Small intestine (tissue), 16 donors: ENCODE measurements at places on chromosomes 13 and 19. TPM values are rescaled to one million over a fixed set of nuclear protein-coding genes. Genes with fewer than 3 reads are reported as not detected.

The C1QTNF9B gene
- 0.49 TPM for polyA plus RNA-seq

The IRGQ gene
- polyA plus RNA-seq: 2.0 TPM

The FAM216B gene
- polyA plus RNA-seq: not detected

The TBC1D4 gene
- polyA plus RNA-seq: 8.1 TPM

The FRY gene
- 5.1 TPM for polyA plus RNA-seq

The IL12RB1 gene
- 2.4 TPM for polyA plus RNA-seq

The PRKCG gene
- 0.07 TPM for polyA plus RNA-seq

The ZNF221 gene
- polyA plus RNA-seq: not detected

The APOE gene
- 201 TPM for polyA plus RNA-seq

The SYT3 gene
- not detected for polyA plus RNA-seq

The TBC1D17 gene
- polyA plus RNA-seq: 52.6 TPM

The OR7A5 gene
- polyA plus RNA-seq: not detected

The HSD17B14 gene
- 102 TPM for polyA plus RNA-seq

The LILRB5 gene
- 6.9 TPM for polyA plus RNA-seq

The PDX1 gene
- polyA plus RNA-seq: 1.7 TPM

The SOX1 gene
- polyA plus RNA-seq: not detected

The ZNF846 gene
- polyA plus RNA-seq: 2.2 TPM

The CYP4F2 gene
- polyA plus RNA-seq: 45.1 TPM

The KLK14 gene
- 0.22 TPM for polyA plus RNA-seq

The MIA gene
- polyA plus RNA-seq: 4.3 TPM

The URAD gene
- polyA plus RNA-seq: 59.8 TPM

The TMEM91 gene
- polyA plus RNA-seq: 14.6 TPM

The PROSER3 gene
- 15.0 TPM for polyA plus RNA-seq

The NLRP9 gene
- 0.01 TPM for polyA plus RNA-seq

The ERVK3-1 gene
- polyA plus RNA-seq: 49.5 TPM

The SYCN gene
- not detected for polyA plus RNA-seq

The SLC7A10 gene
- polyA plus RNA-seq: not detected

The HSH2D gene
- polyA plus RNA-seq: 22.7 TPM

The ZNF583 gene
- 0.54 TPM for polyA plus RNA-seq

The ANKRD10 gene
- 40.3 TPM for polyA plus RNA-seq

The ZNF93 gene
- 1.1 TPM for polyA plus RNA-seq

The FLT3LG gene
- polyA plus RNA-seq: 7.8 TPM

The SMIM44 gene
- polyA plus RNA-seq: 0.49 TPM

The SPATA13 gene
- 57.0 TPM for polyA plus RNA-seq

The SIGLEC12 gene
- polyA plus RNA-seq: 5.7 TPM

The KISS1R gene
- polyA plus RNA-seq: not detected

The DKKL1 gene
- polyA plus RNA-seq: not detected

The FGF22 gene
- polyA plus RNA-seq: 0.30 TPM

The KIR2DL1 gene
- polyA plus RNA-seq: 0.07 TPM

The FAM124A gene
- polyA plus RNA-seq: 0.41 TPM

The ANKLE1 gene
- polyA plus RNA-seq: 0.71 TPM

The IGFLR1 gene
- polyA plus RNA-seq: 13.2 TPM

The KLHL1 gene
- not detected for polyA plus RNA-seq

The ACP7 gene
- 0.01 TPM for polyA plus RNA-seq

The LHB gene
- polyA plus RNA-seq: 0.12 TPM

The ZNF43 gene
- 19.3 TPM for polyA plus RNA-seq

The KLK8 gene
- polyA plus RNA-seq: 0.12 TPM

The CEACAM4 gene
- 0.06 TPM for polyA plus RNA-seq

The ZNF568 gene
- polyA plus RNA-seq: 10.6 TPM

The MTMR6 gene
- 9.7 TPM for polyA plus RNA-seq

The DAND5 gene
- polyA plus RNA-seq: not detected
